Skeletal muscle cell (primary cell): ENCODE measurements at places on chromosomes 7 and 10.

- peak; percentile 10 for DNase-seq
Measured at GRCh38 chr10:57716884-57717283, 550.8 kb downstream of the IPMK start.

DNA sequence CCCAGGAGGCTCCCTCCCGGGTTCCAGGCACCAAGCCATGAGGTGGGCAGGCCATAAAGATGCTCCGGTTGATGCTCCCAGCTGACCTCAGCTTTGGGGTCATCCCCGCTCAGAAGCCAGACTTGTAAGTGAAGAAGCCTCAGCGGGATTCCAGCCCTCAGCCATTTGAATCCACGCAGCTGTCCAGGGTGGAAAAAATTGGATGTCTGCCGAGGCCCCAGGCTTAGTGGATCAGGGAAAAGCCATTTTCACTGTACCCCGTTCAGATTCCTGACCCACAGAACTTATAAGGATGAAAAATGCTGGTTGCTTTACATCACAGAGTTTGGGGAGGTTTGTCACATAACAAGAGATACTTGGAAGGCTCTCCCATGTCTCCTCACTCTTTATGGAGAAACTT lies 49.2 kb upstream of the CPN1 start:
- no peak for DNase-seq

GRCh38 chr7:151399906-151400305 lies 9.9 kb downstream of the WDR86 start:
- no peak for DNase-seq

DNA sequence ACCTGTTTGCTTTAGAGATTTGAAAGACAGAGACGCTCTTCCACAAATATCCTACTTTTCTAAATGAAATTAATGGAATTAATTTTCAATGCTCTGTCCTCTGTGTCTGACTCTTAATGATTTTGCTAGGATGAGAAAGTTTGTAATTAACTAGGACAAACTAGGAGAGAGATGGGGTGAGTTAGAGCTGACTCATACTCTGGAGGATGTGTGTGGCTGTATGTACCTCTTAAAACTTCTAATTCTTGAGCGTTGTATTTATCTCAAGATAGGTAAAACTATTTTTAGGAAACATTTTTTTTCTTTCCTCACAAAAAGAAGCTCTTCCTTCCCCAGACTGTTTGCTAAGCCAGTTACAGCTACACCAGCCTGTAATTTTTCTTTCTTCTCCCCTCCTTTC lies 178.8 kb upstream of the ANKRD30A start:
- DNase-seq, result no peak

GRCh38 chr7:125112850-125113249 lies 183.2 kb upstream of the POT1 start:
- DNase-seq, result no peak
